ENCODE measurements at places on chromosomes 1 and 21.

GRCh38 chr1:174022080-174022975, at the start of gene RC3H1:
Gene RC3H1, minus strand, starts transcription at chr1:174022357. Its CDS starts 29,372 bp downstream, at chr1:173992985.
- DNase-seq = no peak

DNA sequence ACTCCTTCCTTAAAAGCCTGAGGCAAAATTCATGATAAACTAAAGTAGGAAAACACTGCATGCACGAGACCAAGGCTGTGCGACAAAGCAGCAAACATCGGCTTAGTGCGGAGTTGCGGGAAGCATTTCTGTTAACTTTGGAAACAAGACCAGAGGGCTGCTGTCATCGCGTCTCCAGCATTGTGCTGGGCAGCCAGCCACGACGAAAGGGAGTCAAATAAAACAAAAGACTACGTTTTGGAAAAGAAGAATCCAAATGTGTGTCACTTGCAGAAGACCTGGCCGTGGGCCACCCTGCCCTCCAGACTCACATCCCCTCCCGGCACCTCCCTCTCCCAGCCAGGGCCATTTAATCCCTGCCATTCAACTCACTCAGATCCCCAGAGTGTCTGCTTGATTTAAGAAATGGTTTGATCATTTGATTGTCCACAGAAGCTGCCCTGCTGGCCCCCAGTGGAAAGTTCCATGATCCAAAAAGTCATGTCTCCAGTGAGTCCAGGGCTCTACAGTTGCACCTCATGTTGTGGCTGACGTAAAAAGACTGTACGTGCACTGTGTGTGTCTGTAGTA, 2.4 kb upstream of the KRTAP10-11 start:
- DNase-seq = no peak

GRCh38 chr21:42731264-42732032, 78.0 kb downstream of the PDE9A start:
- DNase-seq = no peak

DNA sequence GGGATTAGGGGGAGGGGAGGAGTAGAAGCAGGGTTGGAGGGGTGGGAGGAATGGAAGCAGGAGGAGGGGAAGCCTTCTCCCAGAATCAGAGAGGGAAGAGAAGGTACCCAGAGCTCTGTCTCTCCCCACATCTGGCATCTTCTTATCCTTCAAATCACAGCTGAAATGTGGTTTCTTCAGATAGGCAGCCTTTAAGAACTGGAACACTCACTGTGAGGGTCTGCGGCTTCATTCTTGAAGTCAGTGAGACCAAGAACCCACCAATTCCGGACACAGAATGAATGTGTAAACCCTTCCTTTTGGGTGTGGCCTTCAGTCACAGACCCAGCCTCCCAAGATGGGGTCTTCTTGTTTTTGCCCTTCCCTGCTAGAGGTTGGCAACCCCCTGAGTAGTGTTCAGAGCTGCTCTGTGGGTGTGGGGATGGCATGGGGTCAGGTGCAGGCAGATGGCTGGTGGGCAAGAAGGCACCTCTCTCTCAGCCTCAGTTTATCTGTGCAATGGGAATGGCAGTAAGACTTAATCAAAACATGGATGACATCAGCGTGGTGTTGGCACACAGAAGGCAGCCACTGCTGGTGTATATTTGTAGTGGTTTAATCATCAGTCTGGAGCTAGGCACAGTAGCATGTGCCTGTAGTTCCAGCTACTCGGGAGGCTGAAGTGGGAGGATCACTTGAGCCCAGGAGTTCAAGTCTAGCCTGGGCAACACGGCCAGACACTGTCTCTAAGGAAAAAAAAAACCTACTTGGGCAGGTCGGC, 7.2 kb downstream of the FAAH start:
- no peak for DNase-seq

DNA sequence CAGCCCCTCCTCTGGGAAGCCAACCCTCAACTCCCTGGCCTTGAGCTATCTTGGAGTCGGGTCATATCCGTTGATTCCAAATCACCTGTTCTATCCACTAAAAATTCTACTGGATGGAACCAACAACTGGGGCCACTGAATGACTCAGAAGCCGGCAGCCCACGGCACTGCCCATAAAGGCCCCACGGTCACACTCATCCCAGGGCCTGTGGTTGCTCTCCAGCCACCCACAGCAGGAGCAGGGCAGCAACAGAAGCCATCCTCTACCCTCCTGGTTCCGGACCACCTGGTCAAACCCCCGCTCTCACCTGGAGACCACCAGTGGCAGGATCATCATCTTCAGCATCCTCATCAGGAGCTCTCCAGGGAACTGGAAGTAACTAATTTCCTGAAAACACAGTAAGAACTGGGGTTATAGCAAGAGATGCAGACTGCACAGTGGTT, 8.4 kb downstream of the SLC1A7 start:
- no peak for DNase-seq

GRCh38 chr21:46597031-46597430, 7.9 kb downstream of the S100B start:
- DNase-seq = no peak

DNA sequence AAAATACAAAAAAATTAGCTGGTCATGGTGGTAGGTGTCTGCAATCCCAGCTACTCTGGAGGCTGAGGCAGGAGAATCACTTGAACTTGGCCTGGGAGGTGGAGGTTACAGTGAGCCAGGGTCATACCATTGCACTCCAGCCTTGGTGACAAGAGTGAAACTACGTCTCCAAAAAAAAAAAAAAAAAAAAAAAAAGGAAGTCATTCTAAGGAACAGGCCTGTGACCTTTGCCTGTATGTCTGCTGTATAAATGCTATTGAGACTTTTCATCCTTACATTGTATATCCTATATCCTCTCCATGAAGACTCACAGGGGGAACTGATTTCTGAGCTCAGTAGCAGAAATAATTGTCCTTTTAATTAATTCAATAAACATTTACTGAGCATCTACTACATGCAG, 7.5 kb upstream of the CTPS1 start:
- no peak for DNase-seq

DNA sequence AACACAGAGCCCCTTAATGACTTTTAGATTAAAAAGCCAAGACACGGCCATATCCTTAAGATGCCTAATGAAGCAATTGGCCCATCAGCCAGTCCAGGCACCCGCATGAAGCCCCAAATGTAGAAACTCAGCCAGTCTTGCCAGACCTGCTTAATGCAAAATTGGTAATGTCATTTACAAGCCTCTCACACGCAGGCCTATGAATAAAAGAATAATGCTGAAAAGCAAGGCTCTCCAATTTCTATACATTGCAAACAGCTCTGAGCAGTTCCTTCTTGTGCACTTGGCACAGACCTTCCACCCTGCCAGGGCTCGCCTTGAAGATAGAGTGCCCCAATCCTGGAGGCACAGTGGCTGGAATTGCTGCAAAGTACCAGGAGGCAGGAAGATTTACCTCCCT, 498.9 kb downstream of the NPHP4 start:
- no peak for DNase-seq

GRCh38 chr1:8989821-8990220, 36.4 kb downstream of the SLC2A7 start:
- DNase-seq = no peak

DNA sequence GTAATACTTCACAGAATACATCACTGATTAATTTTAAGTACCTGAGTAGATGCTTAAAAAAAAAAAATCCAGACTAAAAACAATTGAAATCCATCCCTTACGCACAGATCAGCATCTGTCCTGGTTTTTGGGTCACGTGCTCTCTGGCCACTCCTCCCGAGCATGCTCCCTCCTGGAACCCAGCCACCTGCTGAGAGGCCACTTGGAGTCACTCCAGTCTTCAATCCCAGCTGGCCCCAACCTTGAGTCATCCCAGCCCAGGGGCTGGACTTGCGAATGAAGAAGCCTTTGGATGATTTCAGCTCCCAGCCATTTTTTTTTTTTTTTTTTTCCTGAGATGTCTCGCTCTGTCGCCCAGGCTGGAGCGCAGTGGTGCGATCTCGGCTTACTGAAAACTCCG, 8.9 kb downstream of the MAP1LC3C start:
- DNase-seq = peak; percentile 84

DNA sequence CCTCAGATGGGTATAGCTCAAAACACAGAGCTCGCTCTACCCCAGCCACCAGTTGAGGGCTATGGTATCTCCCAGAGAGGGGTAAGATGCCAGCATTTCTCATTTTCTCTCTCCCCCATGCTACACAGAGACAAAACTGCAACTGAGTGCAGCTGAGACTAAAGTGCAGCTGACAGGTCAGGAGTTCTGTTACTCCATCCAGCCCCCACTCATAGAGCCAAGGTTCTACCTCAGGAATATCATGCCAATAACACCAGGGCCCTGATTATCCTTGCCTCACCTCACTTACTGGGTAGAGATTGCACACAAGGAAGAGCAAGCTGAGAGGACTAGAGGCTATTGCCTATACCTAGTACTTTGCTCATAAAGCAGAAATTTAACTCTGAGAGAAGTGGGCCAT, 34.6 kb downstream of the DPYD start:
- DNase-seq = no peak

GRCh38 chr1:193104502-193104906, 710 bp downstream of the GLRX2 start:
- no peak for DNase-seq

- no peak for DNase-seq
Measured at GRCh38 chr1:81978945-81979344, 178.2 kb downstream of the ADGRL2 start.

- DNase-seq = no peak
Measured at GRCh38 chr1:212935387-212935981, 14.9 kb upstream of the VASH2 start.

DNA sequence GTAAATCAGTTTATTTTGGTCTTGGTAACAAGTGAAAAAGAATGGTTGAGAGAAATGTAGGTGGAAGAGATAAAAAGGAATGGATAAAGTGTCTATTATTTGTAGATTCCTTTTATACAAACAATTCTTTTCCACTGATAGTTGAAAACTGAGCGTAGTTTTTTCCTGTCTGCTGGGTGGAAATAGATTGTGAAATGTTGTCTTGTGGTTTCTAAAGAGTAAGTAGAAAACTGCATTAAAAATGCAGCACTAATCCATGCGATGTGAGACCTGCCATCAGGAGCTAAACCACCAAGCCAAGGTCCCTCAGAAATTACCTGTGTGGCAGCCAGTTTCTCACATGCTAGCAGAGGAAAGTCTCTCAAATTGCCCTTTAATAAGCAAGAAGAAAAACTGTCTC, 103.2 kb upstream of the SLC44A3 start:
- no peak for DNase-seq

- DNase-seq = no peak
Measured at GRCh38 chr1:44661781-44662682, 12.2 kb downstream of the TMEM53 start.

GRCh38 chr1:10155087-10155712, 55.2 kb upstream of the KIF1B start:
- no peak for DNase-seq

DNA sequence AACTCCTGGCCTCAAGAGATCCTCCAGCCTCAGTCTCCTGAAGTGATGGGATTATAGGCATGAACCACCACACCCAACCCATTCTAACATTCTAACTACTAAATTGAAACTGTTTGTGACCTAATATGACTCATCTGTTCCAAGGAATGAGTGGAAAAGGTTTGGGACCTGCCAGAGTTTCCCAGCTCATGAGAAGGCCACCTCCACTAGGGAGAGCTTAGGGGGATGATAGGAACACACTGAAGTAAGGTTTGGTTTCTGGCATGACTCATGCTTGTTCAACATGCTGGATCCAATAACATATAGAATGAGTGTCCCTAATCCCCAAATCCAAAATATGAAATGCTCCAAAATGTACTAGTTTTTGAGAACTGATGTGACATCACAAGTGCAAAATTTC, 18.9 kb upstream of the SCAF4 start:
- DNase-seq = no peak

GRCh38 chr21:34807146-34807880, 138.5 kb downstream of the CLIC6 start:
- DNase-seq = peak; percentile 75

Measured in GM04503 (cell line).